ENCODE measurements at places on chromosomes 5 and 9.

DNA sequence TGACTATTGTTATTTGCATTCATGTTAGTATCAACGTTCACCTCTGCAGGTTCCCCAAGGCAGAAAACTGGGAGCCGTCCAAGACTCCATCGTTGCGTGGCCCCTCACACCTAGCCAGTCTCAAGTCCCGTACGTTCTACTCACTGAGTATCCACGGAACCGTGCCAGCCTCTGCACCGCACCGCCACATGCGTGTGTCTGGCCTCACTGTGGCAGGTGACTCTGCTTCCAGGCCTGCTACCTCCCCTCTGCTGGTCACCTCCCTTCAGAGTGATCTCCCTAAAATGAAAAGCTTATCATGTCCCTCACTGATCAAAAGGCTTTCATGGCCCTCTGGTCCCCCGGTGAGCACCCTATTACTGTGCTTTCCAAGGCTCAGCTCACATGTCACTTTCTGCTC lies 108.1 kb downstream of the GABBR2 start:
- no peak for DNase-seq

DNA sequence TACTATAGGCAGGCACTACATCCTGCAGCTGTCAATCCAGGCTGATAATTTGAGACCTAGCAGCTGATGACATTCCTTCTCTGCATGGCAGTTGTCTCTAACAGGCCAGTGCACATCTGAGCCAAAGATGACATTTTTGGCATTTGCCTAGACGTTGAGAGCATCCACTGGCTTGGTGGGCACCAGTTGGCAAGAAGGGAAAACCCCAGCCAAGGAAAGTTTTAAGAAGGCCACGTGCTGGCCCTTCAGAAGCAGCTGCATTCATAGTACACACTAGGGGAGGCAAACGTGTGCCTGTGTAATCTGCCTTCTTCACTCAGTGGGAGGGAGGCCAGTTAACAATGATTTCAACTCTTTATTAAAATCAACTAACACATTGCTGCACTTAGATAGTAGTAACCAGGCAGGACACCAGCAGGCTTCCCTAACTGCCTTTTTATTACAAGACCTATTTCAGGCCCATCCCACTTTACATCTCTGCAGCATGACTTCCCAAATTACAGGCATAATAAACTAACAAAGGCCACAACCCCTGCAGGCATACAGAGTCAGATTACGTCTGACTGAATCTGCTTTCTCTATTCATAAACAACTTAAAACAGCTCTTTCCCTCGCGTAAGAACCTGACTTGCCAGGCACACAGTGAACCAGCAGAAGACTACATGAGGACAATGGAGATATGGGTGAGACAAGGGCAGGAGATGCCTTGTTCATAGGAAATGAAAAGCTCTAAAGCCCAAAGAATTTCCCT lies 576.3 kb downstream of the PDE4D start:
- no peak for DNase-seq

DNA sequence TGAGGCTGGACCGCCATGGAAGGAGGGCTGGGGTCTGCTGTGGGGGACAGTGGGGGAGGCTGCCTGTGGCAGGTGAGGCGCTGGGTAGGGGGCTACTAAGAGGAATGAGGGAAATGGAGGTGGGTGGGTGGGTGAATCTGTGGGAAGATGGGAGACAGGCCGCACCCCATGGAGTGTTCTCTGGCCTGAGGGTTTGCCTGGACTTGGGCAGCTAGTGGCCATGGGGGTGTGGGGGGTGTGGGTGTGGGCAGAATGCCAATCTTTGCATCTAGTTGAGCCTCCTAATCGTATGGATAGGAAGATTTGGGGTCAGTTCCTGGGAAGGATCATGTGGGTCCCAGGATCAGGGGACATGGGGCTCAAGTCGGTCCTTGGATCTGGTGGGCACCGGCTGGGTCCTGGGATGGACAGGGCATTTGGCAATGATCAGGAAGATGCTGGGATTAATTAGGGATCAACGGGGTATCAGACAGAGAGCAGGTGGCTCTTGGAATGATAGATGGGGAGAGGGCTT lies 518 bp downstream of the ZDHHC12 start:
- DNase-seq, result no peak

- DNase-seq, result no peak
These were observed 76.9 kb upstream of the IL17B start for GRCh38 chr5:149455889-149456409.

GRCh38 chr5:160285316-160285715 lies 27.0 kb downstream of the CCNJL start:
- DNase-seq, result no peak

Data from inflammatory macrophage treated with lipopolysaccharide for 4 hours (primary cell).